SK-N-DZ (cell line): ENCODE measurements at places on chromosomes 7 and 10.
A peak's percentile ranks its signal among the peaks of the same experiment; 100 is the strongest.

DNA sequence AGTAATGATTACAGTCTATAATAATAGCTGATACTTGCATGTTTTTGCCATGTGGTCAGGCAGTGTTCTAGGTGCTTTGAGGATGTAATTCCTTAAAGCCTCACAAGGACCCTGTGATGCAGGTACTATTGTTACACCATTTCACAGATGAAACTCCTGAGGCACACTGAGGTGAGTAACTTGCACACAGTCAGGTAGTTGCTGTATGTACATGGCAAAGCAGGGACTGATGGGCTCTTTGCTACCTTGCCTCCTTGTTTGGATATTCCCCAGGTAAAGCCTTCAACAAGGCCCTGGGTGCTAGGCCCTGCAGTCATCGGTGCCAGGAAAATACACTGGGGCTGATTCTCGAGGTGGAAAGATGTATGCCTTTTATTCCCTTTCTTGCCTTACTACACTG lies 317.5 kb downstream of the CXCL12 start:
- DNase-seq, result no peak

- no peak for DNase-seq
Observed at GRCh38 chr10:49541762-49542161, 2.8 kb upstream of the ERCC6 start.

DNA sequence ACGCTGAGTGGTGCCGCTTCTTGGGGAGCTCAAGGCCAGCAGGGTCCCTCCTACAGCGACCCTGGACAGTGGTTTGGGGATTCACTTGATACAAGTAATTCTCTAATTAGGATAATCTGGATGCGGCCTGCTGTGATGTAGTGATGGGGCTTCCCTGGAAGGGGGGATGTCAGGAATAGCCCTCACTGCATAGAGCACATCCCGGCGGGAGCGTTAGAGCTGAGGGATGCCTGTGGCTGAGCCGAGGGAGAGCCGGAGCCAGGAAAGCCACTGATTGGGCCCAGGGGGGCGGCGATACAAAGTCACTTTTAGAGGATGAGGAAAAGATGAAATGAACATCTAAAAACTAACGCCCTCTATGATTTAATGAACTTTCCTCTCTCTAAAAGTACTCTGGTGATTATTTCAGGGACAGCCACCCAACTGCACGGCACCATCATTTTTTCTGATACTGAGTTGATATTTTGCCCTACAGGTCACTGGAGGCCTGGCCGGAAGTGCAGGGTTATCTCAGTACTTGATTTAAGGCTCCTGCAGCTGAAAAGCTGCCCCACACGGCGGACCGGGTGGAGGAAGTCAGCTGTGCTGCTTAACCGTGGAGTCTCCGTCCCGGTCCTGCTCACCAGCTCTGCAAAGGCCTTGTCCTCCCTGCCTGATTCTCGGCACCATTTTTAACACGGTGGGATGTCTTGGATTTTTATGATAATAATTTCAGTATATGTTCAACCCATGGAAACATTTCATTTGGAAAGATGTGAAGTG lies 518.8 kb downstream of the DNAJB6 start:
- DNase-seq, result peak; percentile 30

DNA sequence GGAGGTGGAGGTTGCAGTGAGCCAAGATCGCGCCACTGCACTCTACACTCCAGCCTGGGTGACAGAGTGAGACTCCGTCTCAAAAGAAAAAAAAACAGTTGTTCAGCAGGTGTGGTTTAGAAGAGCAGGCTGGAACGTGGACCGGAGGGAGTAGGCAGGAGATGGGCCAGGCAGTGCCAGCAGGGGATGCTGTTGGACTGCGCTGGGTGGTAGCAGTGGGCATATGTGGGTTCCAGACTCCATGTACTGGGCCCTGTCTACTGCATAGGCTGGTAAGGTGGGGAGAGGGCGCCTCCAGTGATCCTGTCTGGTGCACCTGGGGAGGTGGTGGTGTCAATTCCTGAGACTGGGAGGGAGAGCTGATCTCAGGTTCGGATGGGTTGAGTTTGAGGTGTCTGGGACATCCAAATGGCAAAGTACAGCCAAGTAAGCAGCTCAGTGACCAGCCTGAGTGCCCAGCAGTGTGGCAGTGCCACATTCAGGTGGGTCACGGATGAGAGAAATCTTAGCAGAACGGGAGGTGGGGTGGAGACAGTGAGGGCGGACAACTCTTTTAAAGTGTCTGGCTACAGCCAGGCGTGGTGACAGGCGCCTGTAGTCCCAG lies 25.9 kb downstream of the SFXN4 start:
- DNase-seq, result no peak

DNA sequence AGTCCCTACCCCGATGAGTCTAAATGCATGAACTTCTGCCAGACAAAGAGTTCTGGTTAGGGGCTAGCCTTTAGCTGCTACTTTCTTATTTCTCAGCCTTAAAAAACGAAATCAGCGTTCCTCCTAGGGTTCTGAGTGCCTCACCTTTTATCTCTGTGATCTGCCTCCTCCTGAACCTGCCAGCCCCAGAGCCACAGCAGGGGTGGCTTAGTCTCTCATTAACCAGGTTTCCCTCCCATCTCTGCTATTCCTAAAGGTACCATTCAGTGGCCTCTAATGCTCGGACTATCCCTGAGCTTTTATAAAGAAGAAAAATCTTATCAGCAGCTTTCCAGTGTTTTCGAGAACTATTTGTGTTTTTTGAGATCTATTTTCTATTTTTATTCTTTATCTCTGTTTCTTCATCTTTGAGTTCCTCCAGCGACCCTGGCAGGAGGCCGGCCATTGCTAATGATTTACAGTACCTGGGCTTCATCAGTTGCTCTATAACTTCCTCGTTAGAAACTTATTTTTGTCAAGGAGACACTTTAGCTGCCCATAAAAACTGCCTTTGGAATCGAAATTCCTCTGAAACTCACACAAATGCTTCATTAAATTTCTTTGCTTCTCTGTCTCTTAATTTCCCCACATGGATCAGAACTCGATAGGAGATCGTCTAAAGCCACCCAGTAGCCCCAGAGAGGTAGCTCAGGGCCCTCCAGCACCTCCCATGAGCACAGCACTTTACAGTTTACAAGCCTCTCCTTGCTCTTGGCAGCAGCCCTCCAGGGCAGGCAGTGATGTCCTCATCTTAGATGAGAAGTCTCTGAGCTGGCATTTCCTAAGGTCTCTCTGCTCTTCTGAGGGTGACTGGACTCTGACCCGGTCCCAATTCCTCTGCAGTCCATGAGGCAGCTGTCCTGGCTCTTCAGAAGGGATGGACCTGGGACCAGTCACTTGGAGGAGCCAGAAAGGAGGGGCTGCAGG lies 149.1 kb downstream of the EBF3 start:
- no peak for DNase-seq

- peak; percentile 72 for DNase-seq
Observed at GRCh38 chr10:101301111-101301731, 52.7 kb upstream of the BTRC start.

GRCh38 chr7:83655951-83656556 lies 7.1 kb upstream of the SEMA3E start:
- peak; percentile 46 for DNase-seq

GRCh38 chr7:45161138-45161537 lies 3.5 kb downstream of the RAMP3 start:
- no peak for DNase-seq

DNA sequence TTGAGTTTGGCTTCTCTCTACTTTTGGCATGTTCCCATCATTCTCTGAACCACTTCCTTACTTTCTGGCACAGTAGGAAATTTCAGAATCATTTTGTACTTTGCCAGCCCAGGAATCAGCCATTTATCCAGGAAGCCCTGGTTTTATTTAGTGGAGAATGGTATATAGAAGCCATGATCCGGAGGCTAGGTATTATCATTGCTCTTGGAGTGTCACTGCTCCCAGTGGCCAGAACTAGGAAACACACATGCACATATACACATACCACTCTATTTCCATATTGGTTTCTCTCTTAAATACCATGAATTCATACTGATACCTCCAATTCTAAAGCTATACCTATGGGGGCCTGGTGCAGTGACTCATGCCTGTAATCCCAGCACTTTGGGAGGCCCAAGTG lies 36.3 kb downstream of the SUFU start:
- no peak for DNase-seq

GRCh38 chr7:7242899-7243298 lies 60.6 kb downstream of the C1GALT1 start:
- DNase-seq, result no peak

GRCh38 chr10:118214776-118215175 lies 127.3 kb downstream of the FAM204A start:
- DNase-seq, result no peak

DNA sequence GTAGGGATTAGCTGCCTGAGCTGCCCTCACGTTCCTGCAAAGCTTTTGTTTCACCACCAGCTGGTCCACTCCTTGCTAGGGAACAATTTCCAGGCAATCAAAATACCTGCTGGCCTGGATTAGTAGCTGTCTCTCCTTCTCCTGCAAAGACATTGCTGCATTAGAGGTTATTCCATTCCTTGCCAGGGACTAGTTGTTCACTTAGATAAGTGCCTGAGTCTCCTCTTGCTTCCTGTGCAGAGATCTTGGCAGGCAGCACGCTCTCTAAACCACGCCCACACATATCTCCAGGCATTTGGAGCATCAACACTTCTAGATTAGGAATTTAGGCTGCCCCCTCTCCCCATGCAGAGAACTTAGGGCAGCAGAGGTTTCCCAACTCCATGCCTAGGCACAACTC lies 150.4 kb upstream of the SMIM30 start:
- DNase-seq, result no peak

DNA sequence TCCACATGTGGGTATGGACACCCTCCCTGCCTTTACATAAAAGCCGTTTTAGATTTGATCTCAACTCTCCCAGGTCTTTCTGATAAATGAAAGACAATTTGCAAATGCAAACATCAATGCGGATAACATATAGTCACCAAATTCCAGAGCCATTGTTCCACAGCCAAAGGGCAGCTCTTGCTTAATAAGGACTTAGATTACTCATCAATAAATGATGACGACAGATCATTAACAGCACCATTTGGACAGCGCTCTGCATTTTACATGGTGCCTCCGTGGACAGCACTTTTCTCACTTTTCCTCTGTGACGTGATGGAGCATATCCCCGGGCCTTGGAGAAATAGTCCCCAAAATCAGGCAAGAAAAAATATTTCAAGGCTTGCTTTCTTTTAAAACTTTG lies 370.3 kb upstream of the CELF2 start:
- DNase-seq, result no peak

DNA sequence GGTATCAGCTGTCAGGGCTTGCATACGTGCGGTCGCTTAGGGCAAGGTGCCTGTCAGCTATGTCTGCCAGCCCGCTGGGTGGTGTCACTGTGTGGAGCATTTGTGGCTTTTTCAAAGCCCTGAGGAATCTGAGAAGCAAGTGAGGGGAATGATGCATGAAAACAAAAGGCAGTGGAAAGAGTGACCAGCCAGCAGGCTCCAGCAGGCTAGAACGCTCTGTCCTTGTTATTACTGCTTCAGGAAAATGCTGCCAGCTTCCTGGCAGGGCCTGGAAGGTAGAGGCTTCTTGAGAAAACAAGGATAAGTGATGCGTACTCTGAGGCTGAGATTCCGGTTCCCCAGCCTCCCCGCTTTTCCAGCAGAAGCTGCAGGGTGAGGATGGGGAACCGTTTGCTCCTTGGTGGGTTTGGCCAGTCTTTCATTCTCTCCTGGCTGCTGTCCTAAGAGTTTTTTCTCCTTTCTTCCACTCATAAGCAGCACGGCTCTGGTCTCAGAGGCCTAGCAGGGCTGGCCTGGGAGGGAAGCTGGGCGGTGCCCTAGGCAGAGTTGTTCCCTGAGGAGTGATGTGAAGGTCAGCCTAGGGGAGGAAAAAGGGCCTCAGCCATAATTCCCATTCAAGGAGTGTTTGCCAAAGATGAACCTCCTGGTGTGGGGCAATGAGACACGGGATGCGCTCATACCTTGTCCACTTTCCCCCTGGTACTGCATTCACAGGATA lies 42.8 kb upstream of the MKLN1 start:
- DNase-seq, result no peak

DNA sequence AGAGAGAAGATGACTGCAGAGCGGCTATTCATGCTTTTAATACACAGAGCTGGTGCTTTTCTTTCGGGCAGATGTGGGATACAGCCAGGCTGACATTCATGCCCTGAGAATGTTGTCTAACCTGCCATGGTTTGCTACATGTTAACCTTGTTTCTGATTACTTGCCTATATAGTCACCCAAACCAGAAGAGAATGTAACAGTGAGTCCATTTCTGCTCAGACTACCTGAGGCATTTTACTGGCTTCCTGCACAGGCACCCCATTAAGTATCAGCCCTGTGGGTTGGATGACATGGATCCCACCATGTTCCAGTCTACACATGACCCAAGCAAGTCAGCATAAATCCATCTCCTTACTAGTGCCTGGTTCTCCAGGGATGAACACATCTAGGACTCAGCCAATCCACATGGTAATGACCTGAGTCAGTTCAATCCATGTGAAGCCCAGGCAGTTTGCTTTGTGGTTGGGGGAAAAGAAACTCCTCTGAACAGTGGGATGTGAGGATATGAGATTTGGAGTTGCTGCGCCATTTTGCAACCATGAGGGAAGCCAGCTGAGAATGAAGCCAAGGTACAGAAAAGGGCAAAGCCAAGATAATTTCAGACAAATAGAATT lies 55.7 kb upstream of the MKX start:
- DNase-seq, result no peak

GRCh38 chr10:70759781-70760180 lies 25.4 kb downstream of the TBATA start:
- DNase-seq, result peak; percentile 67

- DNase-seq, result no peak
Observed at GRCh38 chr10:132390170-132390920, 6.7 kb upstream of the PWWP2B start.

- DNase-seq, result no peak
Observed at GRCh38 chr10:91980319-91980718, 56.7 kb downstream of the BTAF1 start.

GRCh38 chr7:98212532-98213041 lies 1.3 kb downstream of the BHLHA15 start:
- no peak for DNase-seq

DNA sequence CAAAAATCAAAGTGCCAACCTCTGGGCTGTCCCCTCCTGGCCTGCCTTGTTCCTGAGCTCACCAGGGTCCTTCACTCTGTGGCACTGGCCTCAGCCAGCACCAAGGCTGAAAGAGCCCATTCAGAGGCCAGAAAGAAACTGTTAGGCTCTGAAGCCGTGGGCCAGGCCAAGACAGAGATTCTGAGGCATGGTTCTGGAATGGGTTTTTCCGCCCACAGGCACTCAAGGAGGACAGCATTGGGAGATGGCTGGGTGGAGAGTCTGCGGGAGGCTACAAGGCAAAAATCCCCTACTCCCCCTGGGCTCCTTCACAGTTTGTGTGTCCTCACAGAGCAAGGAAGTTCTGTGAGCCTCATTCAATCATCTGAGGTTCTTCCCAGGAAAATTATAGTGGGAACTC lies 31.7 kb downstream of the GRIFIN start:
- DNase-seq, result no peak
